Dermis blood vessel endothelial cell (primary cell): ENCODE measurements at places on chromosomes 2 and 18. TPM values are rescaled to one million over a fixed set of nuclear protein-coding genes. Genes with fewer than 3 reads are reported as not detected.

Gene DPYSL5
- not detected in 2 replicates for total RNA-seq

Gene BCL11A
- total RNA-seq: under 0.01 and 0.23 TPM in 2 replicates

Gene PLEK
- total RNA-seq: 0.17 TPM in 1 of 2 replicates, not detected in the other

Gene LHCGR
- total RNA-seq: not detected in 2 replicates

Gene SNORC
- total RNA-seq: 0.34 and 0.84 TPM in 2 replicates

Gene PLGLB1
- total RNA-seq: 0.84 and 2.6 TPM in 2 replicates

DNA sequence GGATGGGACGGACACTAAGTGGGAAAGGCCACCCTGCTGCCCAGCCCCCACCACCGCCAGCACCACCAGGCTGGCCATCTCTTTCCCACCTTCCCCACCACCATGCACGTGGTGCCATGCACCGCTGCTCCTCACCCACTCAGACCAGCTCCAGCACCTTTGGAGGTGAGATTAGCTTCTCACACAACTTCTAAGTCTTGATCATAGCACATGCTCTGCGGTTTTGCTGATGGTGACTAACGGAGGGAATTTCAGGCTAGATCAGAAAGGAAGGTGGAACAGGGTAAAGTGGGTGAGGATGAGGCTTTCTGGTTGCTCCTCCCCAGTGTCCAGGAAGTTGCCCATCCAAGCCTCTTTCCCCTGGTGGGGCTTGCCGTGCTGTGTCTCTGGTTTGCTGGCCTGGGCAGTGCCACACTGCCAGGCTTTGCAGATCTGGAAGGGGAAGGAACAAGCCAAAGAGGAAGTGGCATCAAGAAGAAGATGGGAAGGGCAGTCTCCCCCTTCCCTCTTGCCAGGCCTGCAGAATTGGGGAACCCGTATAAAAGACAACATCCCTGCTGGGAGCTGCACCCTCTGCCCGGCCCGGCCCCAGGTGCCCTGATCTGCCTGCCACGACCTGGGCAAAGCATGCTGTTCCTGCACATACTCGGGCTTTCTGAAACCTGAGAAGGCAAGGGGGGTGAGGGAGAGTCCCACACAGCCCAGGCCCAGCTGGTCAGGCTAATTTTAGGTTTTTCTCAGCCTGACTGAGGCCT is 44.3 kb upstream of the CAB39 start:
- DNase-seq: no peak

DNA sequence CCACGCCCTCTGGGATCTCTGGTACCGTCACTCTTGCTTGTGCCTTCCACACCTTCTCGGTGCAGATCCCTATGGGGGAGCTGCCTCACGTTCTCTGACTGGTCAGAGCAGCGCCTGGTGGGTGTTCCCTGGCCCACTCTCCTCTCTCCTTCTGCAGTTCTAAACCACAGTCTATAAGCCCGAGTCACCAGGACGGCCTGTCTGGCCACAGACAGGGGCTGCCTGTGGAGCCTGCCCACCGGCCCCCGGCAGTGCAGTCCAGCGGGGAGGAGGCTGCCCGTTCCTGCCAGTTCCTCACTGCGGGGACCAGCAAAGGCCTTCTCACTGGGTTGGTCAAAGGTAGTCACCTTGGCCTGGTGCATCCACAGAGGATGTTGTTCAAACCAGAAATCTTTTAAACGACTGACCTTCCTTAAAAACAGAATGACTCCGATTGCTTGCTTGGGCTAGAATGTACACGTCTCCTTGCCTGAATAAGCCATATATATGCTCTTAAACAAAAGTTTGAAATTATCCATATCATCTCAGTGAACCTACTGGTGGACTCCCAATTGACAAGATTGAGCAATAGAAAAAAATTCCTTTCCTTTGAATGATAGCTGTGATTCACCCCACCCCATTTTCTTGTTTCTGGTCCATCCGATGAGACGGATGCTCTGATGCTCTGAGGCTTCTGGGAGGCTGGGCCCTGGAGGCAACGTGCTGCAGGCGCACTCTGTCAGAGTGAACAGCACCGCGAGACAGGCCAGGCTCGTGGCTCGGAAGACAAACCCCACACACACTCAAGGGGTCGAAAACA is 61.2 kb downstream of the RALBP1 start:
- no peak for DNase-seq

DNA sequence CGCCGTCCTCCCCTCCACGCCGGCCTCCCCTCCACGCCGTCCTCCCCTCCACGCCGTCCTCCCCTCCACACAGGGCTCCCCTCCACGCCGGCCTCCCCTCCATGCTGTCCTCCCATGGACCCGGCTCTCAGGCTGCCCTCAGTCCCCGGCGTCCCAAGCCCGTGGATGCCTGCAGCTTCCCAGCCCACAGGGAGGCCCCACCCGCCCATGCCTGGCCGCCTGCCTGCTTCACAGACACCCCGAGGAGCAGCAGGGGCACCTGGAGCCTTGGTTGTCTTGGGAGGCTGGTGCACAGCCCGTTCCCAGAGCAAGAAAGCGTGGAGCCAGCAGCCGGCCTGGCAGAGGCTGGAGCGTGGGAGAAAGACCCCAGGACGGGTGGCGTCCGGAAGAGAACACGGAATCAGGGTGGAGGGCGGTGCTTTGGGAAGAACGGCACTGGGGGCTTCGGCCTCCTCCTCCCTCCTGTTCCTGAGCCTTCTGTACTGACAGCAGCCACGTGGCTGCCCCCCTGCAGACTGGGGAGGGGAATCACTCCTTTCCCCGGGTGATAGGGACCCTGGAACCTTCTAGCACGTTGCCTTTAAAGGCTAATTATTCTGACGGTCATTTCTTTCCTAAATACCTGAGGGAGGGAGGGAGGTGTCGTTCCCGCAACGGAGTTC is 26.2 kb upstream of the KCNG2 start:
- no peak for DNase-seq

GRCh38 chr18:34710934-34711333 is 836 bp downstream of the DTNA start:
- DNase-seq: no peak
